ENCODE measurements at places on chromosomes 5 and 9. TPM values are rescaled to one million over a fixed set of nuclear protein-coding genes. Genes with fewer than 3 reads are reported as not detected.

- no peak for DNase-seq
These were observed 4.2 kb downstream of the SGCD start for GRCh38 chr5:156331181-156331580.

DNA sequence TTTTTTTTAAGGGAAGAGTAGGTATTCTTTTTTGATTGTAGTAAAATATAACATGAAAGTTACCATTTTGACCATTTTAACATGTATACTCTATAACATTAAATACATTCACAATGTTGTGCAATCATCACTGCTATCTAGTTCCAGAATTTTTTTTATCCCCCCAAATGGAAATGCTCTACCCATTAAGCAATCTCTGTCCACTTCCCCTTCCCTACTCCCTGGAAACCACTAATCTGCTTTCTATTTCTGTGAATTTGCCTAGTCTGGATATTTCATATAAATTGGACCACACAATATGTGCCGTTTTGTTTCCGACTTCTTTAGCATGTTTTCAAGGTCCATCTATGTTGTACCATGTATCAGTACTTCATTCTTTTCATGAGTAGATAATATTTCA is 429.5 kb downstream of the TLE1 start:
- DNase-seq, result no peak

The SLC36A2 gene
- polyA plus RNA-seq, result 21.0 TPM

GRCh38 chr5:170746075-170746960 is 37.2 kb upstream of the GABRP start:
- DNase-seq, result no peak

DNA sequence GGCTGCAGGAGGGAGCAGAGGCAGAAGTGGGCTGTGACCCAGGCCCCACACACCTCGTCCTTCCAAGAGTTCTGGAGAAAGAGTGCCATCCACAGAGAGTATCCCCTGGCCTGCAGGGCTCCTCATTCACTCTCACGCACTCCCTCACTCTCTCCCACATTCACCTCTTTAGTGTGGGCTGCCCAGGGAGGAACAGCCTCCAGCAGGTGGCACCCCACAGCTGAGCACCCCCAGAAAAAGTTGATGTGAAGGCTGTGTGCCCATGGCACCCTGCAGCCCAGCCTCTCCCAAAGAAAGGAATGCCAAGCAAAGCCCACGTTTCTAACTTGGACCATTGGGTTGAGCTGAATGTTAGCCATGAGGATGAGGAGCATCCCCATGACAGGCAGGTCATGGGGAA is 4.5 kb upstream of the SHC3 start:
- DNase-seq, result no peak

The SNCAIP gene
- polyA plus RNA-seq, result 26.1 TPM

GRCh38 chr5:38892363-38892762 is 46.6 kb downstream of the OSMR start:
- no peak for DNase-seq

GRCh38 chr5:93620487-93621326 is 37.7 kb downstream of the NR2F1 start:
- peak; percentile 74 for DNase-seq

The CARTPT gene
- polyA plus RNA-seq, result not detected

The ANXA1 gene
- 29.5 TPM for polyA plus RNA-seq

- peak; percentile 21 for DNase-seq
These were observed 10.6 kb downstream of the PRDM6 start for GRCh38 chr5:123099514-123100151.

DNA sequence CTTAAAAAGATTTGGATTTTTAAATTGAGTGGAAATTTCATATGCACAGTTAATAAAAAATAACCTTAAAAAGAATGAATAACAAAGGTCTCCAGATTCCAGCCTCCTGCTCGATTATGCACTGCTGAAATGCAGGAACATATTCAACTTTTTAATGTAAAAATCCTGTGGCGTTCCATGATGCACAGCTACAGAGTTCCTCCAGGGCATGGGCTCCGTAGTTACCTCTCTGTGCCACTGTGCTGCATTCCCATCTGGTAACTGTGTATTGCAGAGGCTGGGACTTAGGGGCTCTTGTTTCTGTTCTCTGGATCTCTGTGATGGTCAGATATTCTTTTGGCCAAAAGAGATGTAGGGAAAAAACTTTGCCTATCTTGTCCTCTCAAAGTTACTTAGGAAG is 31.5 kb upstream of the EQTN start:
- DNase-seq, result no peak

DNA sequence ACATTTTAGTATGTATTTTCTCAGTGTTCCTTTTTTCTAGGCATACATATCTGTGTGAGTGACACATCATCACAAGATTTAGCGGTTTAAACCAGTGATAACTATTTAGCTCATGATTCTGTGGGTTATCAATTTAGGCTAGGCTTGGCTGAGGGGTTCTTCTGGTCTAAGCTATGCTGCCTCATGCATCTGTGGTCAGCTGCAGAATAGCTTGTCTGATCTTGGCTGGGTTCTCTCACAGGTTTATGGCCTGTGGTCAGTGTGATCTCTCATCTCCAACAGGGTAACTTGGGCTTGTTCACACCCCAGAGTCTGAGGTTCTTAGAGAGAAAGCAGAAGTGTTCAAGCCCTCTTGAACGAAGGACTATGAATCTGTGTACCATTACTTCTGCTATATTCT is 363.3 kb downstream of the KDM4C start:
- DNase-seq, result no peak

The PCDHA5 gene
- polyA plus RNA-seq, result 0.18 TPM

- DNase-seq, result no peak
These were observed 467.8 kb downstream of the TMEM232 start for GRCh38 chr5:110258460-110259216.

The DAPK1 gene
- 92.1 TPM for polyA plus RNA-seq

The CCL28 gene
- polyA plus RNA-seq, result 4.2 TPM

DNA sequence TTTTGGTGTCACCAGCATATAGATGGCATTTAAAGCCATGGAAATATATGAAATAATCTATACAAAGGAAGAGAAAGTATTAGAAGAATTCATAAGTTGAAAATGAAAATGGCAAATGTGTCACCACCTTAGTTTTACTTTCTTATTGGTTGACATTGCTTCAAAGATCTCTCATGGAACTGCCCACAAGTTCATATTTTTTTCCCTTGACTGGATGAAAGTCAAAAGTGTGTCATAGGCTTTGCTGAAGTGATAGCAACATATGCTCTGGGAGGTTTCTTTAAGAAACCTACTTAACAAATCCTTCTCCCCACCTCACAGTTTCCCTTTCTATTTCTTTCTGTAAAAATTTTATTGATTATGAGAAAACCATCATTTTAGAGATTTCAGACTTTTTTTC is 127.2 kb downstream of the VPS13A start:
- no peak for DNase-seq

GRCh38 chr5:71836559-71837112 is 117.6 kb downstream of the CARTPT start:
- no peak for DNase-seq

The TMEM141 gene
- polyA plus RNA-seq, result 53.9 TPM

DNA sequence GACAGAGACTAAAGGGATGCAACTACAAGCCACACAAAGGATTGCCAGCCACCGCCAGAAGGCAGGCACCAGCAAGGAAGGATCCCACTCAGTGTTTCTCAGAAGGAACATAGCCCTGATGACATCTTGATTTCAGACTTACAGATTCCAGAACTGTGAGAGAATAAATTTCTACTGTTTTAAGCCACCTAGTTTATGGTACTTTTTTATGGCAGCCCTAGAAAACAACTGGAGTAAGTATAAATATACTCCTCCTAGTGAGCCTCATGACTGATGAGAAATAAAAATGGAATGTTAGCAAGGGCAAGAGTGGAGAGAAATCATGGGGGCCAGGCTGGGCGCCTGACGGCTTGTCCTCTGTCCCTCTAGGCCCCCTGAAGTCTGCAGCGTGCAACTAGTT is 307.3 kb downstream of the PIK3R1 start:
- no peak for DNase-seq

The TAF11L5 gene
- not detected for polyA plus RNA-seq

The CD72 gene
- 3.6 TPM for polyA plus RNA-seq

DNA sequence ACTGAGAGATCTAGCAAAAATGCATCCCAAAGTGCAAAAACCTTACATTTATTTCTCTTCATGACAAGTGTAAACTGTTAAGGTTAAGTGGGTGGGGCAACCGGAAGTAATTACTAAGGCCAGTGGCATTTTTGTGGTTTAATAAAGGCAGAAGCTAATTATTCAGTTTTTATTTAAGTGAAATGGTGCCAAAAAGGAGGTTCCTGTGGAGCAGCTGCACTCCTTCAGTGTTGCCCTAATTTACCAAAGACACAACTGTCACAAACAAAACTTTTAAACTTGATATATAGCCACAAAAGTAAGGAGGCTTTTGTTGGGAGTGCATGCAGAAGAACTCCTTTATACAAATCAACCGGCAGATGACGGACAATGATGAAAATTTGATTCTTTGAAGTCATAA is 81.6 kb downstream of the NDUFS4 start:
- peak; percentile 39 for DNase-seq

Measured in left kidney (tissue), 8 donors.